ENCODE measurements at places on chromosomes 5 and 9.

- DNase-seq: no peak
These were observed 148.4 kb downstream of the MAPKAP1 start for GRCh38 chr9:125558453-125559092.

DNA sequence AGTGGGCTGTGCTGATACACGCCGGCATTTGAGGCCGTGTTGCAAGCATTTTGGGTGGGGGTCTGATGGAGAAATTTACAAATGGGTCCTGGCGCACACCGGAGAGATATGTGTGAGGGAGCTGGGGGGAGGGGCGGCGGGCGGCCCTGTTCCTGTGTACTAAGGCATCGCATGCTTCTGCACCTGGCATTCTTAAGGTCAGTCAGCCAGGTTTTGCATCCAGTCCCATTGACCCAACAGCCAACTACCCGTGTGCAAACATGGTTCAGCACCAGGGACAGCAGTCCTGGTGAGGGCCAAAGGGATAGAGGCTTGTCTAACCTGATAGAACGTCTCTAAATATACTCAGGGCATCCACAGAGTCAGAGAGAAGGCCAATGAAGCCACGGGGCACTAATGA, 839 bp downstream of the GABRG2 start:
- no peak for DNase-seq

GRCh38 chr5:178353461-178353860, 120.9 kb upstream of the PHYKPL start:
- no peak for DNase-seq

DNA sequence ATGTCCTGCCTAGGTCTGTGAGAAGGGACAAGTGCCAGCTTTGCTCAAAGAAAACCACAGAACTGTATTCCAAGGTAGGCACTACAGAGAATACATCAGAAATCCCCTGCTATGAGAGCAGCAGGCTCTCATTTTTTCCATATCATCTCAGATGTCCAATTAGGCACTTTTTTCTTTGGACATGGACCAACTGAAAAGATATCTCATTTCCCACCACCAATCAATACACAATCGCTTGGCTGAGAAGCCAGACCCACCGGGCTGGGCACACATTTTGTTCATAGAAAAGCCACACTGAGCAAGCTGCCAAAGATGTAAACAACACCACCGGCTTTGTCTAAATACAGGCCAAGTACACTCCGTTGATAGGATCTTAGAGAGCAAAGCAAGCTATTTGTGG, 25.9 kb downstream of the STOM start:
- DNase-seq: no peak

GRCh38 chr9:136728548-136729123, 14.1 kb downstream of the LCN10 start:
- DNase-seq: no peak

- no peak for DNase-seq
These were observed 100.0 kb upstream of the PIK3R1 start for GRCh38 chr5:68115584-68115983.

GRCh38 chr9:88511906-88512305, 23.1 kb upstream of the NXNL2 start:
- DNase-seq: no peak

- peak; percentile 32 for DNase-seq
These were observed 67.5 kb downstream of the MAMDC2 start for GRCh38 chr9:70111042-70111602.

- no peak for DNase-seq
These were observed 28.4 kb upstream of the CAST start for GRCh38 chr5:96633820-96634219.

GRCh38 chr5:6338871-6339270, 39.5 kb downstream of the MED10 start:
- no peak for DNase-seq

DNA sequence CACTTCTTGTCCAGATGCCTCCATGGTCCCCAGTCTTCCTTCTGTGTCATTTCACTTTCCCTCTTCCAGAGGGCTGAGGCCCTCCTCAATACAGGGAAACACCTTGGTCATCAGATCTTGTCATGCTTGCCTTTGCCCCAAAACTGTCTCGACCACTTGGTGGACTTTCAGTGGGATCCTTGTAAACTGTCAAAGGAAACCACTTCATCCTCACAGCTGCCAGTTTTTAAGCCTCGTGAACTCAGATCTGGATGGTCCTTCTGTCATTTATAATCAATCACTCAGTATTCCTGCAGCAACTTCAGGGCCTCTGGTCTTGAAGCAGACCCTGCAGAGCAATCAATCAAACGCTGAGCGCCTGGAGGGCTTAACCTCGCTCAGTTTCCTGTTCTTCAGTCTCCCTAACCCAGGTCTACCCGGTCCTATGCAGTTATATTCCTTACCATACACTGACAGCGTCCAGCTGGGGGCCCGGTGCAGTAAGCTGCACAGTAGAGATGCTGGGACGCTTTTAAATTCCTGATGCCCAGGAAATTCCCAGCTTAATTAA, 74.6 kb downstream of the GOLPH3 start:
- DNase-seq: no peak

DNA sequence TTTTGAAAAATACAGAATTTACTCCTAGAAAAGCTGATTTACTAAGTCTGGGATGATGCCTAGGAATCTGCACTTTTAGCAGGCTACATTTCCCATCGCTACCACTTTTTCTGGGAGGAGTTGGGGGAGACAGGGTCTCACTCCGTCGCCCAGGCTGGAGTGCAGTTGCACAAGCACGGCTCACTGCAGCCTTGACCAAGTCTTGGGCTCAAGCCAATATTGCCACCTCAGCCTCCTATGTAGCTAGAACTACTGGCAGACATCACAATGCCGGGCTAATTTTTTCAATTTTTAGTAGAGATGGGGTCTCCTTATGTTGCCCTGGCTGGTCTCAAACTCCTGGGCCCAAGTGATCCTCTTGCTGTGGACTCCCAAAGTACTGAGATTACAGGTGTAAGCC, 85.9 kb downstream of the NR6A1 start:
- no peak for DNase-seq

GRCh38 chr9:136352682-136353081, 10.9 kb downstream of the DNLZ start:
- DNase-seq: no peak

GRCh38 chr5:5037674-5038073, 102.5 kb upstream of the ADAMTS16 start:
- no peak for DNase-seq

Data from stimulated activated CD8-positive, alpha-beta memory T cell treated with anti-CD3 and anti-CD28 coated beads, Interleukin-15, amount 100 ng/mL, for 24 hours (primary cell).